ENCODE measurements at places on chromosomes 6 and 20. TPM values are rescaled to one million over a fixed set of nuclear protein-coding genes. Genes with fewer than 3 reads are reported as not detected.

PTK6 gene
- under 0.01 TPM for total RNA-seq

HS3ST5 gene
- total RNA-seq, result not detected

C6orf52 gene
- total RNA-seq, result not detected

SEMG2 gene
- total RNA-seq, result not detected

HCRTR2 gene
- not detected for total RNA-seq

TTK gene
- total RNA-seq, result 2.3 TPM

WFDC12 gene
- not detected for total RNA-seq

IL17A gene
- total RNA-seq, result not detected

TBXT gene
- not detected for total RNA-seq

BTN1A1 gene
- not detected for total RNA-seq

OVOL2 gene
- total RNA-seq, result not detected

ZKSCAN3 gene
- 3.1 TPM for total RNA-seq

NRSN1 gene
- total RNA-seq, result not detected

PTGIS gene
- 6.3 TPM for total RNA-seq

COX4I2 gene
- not detected for total RNA-seq

NEDD9 gene
- 81.8 TPM for total RNA-seq

GINS1 gene
- 1.8 TPM for total RNA-seq

PNLDC1 gene
- 0.81 TPM for total RNA-seq

TRAPPC3L gene
- not detected for total RNA-seq

VSX1 gene
- not detected for total RNA-seq

PARD6B gene
- total RNA-seq, result 0.16 TPM

CENPQ gene
- total RNA-seq, result 3.3 TPM

TNFRSF21 gene
- total RNA-seq, result 80.1 TPM

POU5F1 gene
- total RNA-seq, result 0.61 TPM

CST8 gene
- not detected for total RNA-seq

FAM162B gene
- 0.81 TPM for total RNA-seq

JPH2 gene
- total RNA-seq, result 21.4 TPM
